ENCODE measurements at places on chromosomes 6 and 20.

DNA sequence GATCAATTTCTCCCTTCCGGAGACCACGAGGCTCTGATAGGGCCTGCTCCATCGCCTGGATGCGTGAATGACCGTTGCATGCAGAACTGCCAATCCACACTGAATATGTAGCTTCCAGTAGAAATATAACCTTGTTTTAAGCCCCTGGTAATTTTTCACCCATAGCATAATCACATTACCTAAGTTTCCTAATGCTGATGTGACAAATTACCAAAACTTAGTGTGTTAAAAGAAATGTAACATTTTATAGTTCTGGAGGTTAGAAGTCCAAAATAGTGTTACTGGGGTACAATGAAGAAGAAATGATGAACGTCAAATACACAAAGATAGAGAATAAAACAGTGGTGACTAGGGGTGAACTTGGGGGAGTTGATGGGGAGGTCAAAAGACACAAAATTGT lies 22.0 kb upstream of the SIRPD start:
- DNase-seq: no peak

- no peak for DNase-seq
These were observed 680.7 kb upstream of the SLC35B3 start for GRCh38 chr6:9116026-9116425.

DNA sequence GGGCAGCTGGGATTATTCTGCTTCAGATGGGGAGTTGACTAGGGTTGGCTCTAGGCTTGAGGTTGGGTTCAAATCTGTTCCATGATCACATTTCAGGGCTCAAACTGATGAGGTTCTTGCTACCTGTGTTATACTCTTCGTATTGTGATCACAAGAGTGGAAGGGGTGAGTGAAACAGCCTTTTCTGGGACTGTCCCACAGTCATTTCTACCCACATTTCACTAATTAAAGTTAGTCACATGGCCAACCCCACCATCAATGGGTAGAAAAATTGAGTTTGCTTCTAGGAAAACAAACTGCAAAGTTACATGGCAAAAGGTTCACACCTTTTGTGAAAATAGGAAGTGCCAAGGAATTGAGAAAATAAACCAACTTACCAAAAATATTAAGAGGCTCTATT lies 33.5 kb upstream of the BMP2 start:
- no peak for DNase-seq

GRCh38 chr6:38259736-38260135 lies 380.0 kb downstream of the BTBD9 start:
- DNase-seq: no peak

GRCh38 chr6:38750968-38751615 lies 36.0 kb downstream of the DNAH8 start:
- no peak for DNase-seq

DNA sequence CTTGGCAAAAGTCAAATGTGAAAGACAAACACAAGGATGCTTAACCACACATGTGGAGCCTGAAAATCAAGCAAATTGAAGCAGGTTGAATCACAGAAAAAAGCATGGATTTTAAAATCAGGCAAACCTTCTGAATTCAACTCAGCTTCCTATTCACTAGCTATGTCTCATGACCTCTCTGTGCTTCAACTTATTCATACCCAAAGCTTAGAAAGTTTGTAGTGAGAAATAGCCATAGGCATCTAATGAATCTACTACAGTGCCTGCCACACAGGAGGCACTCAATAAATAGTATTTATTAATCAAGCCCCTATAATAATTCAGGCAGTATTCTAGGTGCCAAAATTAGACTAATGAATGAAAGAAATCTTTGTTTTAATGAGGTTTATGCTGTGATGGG lies 112.2 kb upstream of the TNFAIP3 start:
- DNase-seq: no peak

- DNase-seq: no peak
These were observed 92.6 kb upstream of the PRDM1 start for GRCh38 chr6:105993341-105994117.

DNA sequence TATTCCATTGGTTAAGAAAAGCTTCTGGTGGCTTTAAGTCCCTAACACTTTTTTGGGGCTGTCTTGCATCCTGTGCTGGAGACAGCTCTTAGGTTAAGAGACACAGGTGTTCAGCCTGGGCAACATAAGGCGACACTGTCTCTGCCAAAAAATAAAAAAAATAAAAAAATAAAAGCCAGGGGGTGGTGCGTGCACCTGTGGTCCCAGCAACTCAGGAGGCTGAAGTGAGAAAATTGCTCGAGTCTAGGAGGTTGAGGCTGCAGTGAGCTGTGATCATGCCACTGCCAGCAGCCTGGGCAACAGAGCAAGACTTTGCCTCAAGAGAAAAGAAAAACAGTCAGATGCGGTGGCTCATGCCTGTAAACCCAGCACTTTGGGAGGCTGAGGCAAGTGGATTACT lies 55.6 kb upstream of the ZMYND8 start:
- no peak for DNase-seq

DNA sequence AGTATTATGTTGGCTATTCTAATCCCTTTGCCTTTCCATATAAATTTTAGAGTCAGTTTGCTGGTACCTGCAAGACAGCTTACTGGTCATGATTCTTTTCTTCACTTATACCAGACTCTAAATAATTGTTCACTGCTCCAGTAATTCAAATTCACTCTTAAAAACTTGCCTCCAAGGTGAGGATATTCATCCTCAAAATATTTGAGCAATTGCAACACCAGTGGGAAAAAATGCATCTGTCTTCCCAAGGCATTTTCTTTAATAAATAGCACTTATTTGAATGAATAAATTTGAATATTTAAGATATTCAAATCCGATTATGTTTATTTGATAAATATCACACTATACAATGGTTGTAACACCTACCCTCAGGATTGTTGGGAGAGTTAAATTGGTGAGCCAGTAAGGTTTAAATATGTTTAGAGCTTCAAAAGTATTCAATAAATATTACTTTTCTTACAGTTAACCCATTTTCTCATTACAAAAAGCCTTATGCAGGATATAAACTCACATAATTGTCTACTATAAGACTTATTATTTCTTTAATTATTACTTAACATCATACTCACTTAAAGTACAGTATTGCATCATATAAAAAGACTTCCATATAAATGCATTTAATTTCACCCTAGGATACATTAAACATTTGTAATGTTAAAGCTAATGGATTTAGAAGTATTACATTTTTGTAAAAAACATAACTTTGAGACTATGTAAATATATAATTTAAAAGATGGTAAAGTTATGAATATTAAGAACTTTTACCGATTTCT lies 285.6 kb downstream of the SAMD5 start:
- DNase-seq: no peak
